ENCODE measurements at places on chromosomes 2 and 18. TPM values are rescaled to one million over a fixed set of nuclear protein-coding genes. Genes with fewer than 3 reads are reported as not detected.

Gene ASIC4
- total RNA-seq: not detected

- H3K27ac ChIP-seq: no peak overlapping the region
- no peaks in the 10 kb centered on the region for H3K27me3 ChIP-seq
These were observed 453.2 kb downstream of the PTPRM start for GRCh38 chr18:8020132-8020846.

DNA sequence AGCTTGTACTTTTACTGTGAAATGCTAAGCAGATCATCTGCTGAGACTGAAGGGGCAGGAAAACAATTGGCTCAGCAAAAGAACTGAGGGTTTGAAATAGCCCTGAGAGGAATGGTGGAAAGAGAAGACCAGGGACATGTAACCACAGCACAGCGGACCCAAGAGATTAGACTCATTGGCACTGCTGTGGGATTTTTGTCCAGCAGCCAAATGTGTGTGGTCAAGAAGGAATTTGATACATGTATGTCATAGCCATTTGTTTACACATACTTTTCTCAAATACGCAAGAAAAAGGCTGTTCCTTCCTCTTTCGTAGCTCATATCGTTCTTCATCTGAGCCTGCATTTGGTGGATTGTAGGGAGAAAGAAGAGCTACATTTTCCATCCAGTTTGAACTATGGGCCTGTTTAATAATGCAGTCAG lies 73.8 kb downstream of the TRABD2A start:
- H3K4me1 ChIP-seq: peaks cover 14% of the 10 kb centered on the region
- no peak overlapping the region for H3K4me3 ChIP-seq
- peaks cover 3% of the 10 kb centered on the region for H3K27me3 ChIP-seq
- no peaks in the 10 kb centered on the region for H3K36me3 ChIP-seq

DNA sequence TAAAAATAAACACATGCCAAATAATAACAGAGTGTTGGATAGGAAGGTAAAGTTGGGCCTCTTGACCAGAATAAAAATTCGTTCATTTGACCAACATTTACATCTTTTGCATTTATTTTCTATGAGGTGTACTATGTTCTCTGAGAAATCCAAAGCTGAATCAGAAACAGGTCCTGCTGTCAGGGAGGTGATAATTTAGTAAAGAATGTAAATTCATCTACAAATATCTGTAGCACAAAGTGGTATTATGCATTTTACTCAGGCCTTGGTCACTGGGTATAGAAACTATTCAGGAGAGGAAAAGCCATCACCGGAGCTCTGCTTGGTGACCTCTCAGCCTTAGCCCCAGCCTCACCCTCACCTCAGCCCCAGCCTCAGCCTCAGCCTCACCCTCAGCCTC lies 208.9 kb downstream of the SPP2 start:
- no peaks in the 10 kb centered on the region for H3K36me3 ChIP-seq
- peaks cover 41% of the 10 kb centered on the region for H3K4me1 ChIP-seq
- DNase-seq: no peak
- H3K4me3 ChIP-seq: no peak overlapping the region

DNA sequence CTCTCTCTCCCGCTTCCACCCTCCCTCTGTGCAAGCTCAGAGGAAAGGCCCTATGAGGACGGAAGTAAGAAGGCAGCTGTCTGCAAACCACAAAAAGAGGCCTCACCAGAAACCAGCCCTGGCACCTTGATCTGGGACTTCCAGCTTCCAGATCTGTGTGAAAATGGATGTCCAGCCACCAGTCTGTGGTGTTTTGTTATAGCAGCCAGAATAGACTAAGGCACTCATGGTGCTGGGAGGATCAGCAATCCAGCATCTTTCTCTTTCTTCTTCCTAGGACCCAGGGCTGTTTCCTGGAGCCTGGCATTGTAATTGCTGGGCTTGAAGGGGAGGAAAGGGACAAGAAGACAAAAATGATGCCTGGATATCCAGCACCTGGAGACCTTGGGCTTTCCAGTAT lies 122.5 kb downstream of the SOCS6 start:
- peaks cover 16% of the 10 kb centered on the region for H3K4me1 ChIP-seq
- H3K4me3 ChIP-seq: no peak overlapping the region
- H3K27me3 ChIP-seq: no peaks in the 10 kb centered on the region
- H3K27ac ChIP-seq: no peak overlapping the region
- H3K36me3 ChIP-seq: no peaks in the 10 kb centered on the region

- no peaks in the 10 kb centered on the region for H3K36me3 ChIP-seq
- peak; percentile 83 for DNase-seq
- H3K4me1 ChIP-seq: peaks cover 6% of the 10 kb centered on the region
- no peaks in the 10 kb centered on the region for H3K27me3 ChIP-seq
- no peak overlapping the region for H3K27ac ChIP-seq
These were observed 7.8 kb upstream of the PPP1R1C start for GRCh38 chr2:181977661-181978350.

Gene AFF3
- total RNA-seq: 0.04 TPM

Gene AQP12B
- not detected for total RNA-seq

Data from PC-3 (cell line).